CD8-positive, alpha-beta memory T cell (primary cell): ENCODE measurements at places on chromosomes 12 and 14.

GRCh38 chr12:106030210-106031071 is 108.3 kb downstream of the NUAK1 start:
- H3K4me1 ChIP-seq: no peaks in the 10 kb centered on the region
- H3K27ac ChIP-seq: no peak overlapping the region
- no peaks in the 10 kb centered on the region for H3K27me3 ChIP-seq
- H3K36me3 ChIP-seq: no peaks in the 10 kb centered on the region
- no peak for DNase-seq

- no peak for DNase-seq
- H3K27me3 ChIP-seq: no peaks in the 10 kb centered on the region
- H3K4me1 ChIP-seq: no peaks in the 10 kb centered on the region
- no peak overlapping the region for H3K4me3 ChIP-seq
Measured at GRCh38 chr12:25883026-25883916, 75.2 kb upstream of the RASSF8 start.

GRCh38 chr12:3084742-3085141 is 7.6 kb downstream of the TSPAN9 start:
- H3K27ac ChIP-seq: no peak overlapping the region
- no peaks in the 10 kb centered on the region for H3K36me3 ChIP-seq

- no peaks in the 10 kb centered on the region for H3K4me1 ChIP-seq
- no peaks in the 10 kb centered on the region for H3K36me3 ChIP-seq
- no peak overlapping the region for H3K4me3 ChIP-seq
- no peaks in the 10 kb centered on the region for H3K27me3 ChIP-seq
Measured at GRCh38 chr14:62179367-62180018, 417.3 kb downstream of the SNAPC1 start.

- peaks cover 95% of the 10 kb centered on the region for H3K4me1 ChIP-seq
- H3K27me3 ChIP-seq: no peaks in the 10 kb centered on the region
- H3K36me3 ChIP-seq: no peaks in the 10 kb centered on the region
Measured at GRCh38 chr12:57839996-57840395, 6.5 kb downstream of the CTDSP2 start.

DNA sequence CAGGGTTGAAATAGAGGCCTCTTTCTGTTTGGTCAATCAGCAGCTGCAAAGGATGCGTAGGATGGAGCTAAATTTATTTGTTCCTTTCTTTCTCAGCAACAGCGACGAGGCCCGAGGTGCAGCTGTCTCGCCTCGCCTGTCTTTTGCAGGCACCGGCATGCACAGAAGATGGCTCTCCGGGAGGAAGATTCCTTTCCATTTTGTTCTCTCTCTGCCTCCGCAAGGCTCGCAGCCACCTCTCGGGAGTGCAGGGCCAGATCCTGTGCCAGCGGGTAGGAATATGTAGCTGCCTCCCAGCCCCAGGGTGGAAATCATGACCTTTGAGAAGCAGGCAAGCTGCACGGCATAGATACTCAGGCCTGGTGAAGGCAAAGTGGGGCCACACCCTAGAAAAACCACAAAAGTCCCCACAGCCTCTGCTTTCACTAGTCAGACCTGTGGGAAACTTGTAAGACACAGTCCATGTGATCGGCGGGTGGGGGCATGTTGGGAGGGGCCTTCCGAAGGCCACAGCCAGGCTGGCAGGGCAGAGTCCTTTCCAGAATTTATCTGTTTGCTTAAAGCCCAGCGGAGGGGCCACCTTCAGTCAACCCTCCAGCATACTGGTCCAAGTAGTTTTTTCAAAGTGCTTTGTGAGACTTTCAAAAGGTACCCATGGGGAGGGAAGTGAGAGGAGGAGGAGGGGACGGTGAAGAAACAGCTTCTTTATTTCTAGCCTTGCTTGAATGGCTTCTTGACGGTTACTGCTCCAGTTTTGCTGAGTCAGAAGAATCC is at the start of gene MAP1LC3B2:
TSS of gene MAP1LC3B2 (plus strand) at position 220 of the 774 bp plus-strand sequence. CDS start 16,562 bp downstream, outside the sequence.
- peak within 1 kb of the TSS; percentile 88 for H3K27ac ChIP-seq
- no peaks in the 10 kb centered on the region for H3K36me3 ChIP-seq
- H3K4me1 ChIP-seq: peaks cover 39% of the 10 kb centered on the region
- H3K4me3 ChIP-seq: peak within 1 kb of the TSS; percentile 40
- peak; percentile 81 for DNase-seq

DNA sequence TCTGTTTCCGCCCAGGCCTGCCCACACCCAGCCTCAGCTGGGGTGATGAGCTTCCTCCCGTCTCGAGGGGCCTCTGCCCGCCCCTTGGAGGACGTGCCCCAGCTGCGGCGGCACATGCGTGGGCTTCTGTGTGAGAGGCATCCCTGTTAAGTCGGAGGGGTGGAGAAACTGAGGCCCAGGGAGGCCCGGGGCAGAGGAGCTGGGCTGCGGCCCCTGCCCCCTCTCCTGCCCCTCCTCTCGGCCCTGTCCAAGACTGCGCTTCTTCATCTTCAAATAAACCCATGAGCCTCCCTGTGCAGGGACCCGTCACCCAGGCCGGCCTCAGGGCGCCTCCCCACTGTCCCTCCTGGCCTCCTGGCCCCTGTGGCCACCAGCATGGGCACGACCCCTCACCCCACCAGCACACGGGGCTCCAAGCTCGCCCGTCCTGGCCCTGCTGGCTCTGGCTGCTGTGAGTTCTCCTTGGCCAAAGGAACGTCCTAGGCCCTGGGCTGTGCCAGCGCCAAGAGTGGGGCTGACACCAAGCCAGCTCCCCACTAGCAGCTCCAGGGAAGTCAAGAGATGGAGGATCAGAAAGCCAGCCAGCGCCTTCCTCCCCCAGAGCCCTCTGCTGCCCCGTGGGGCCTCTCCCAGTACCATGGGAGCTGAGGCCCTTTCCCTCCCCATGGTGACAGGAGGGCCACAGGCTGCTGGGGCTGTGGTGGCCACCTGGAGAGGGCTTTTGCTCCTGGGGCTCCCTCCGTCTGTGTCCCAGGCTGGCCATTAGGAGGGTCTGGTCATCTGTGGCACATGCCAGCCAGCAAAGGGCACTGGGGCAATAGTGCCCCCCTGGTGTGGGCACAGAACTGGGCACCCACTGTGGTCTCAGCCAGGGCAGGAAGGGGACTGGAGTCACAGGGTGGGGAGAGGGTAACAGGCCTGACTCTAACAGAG is 180.4 kb downstream of the KIF26A start:
- no peaks in the 10 kb centered on the region for H3K36me3 ChIP-seq
- no peak overlapping the region for H3K27ac ChIP-seq
- no peak overlapping the region for H3K4me3 ChIP-seq
- H3K4me1 ChIP-seq: no peaks in the 10 kb centered on the region
- DNase-seq: peak; percentile 40

DNA sequence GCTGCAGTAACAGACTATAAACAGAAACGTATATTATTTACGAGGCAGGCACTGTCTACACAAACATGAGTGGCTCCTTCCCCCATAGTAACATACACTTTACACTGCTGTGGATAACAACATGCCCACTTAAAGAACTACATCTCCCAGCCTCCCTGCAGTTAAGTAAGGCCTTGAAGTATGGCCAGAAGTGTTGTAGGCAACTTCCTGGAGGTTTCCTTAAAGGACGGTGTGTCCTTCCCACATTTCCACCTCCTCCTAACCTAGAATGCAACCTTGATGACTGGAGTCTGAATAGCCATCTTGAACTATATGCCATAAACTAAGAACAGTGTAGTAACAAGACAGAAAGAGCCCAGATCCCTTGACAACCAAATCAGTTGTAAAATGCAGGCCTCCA is 20.3 kb downstream of the MED13L start:
- no peak for DNase-seq
- H3K4me3 ChIP-seq: no peak overlapping the region
